Activated CD8-positive, alpha-beta T cell treated with anti-CD3 and anti-CD28 coated beads, Interleukin-2, amount 10 ng/mL, durations not matched to agents 7 days and 5 days (primary cell): ENCODE measurements at places on chromosomes 7 and 10.

DNA sequence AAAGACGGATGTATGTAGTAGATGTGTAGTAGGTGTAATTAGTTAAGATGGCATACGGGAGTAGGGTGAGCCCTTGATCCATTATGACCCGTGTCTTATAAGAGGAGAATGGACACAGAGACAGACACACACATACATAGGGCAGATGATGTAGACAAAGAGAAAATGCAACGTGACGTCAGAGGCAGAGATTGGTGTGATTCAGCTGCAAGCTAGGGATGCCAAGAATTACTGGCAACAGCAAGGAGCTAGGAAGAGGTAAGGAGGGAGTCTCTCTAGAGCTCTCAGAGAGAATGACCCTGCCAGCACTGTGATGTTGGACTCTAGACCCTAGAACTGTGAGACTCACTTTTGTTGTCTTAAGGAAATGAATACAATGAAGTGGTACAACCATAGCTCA is 247.0 kb upstream of the HABP2 start:
- DNase-seq = no peak

GRCh38 chr7:134477954-134478353 is 19.1 kb upstream of the AKR1B1 start:
- DNase-seq = no peak

- DNase-seq = no peak
These were observed 74.1 kb upstream of the PTPRZ1 start for GRCh38 chr7:121798896-121799295.

DNA sequence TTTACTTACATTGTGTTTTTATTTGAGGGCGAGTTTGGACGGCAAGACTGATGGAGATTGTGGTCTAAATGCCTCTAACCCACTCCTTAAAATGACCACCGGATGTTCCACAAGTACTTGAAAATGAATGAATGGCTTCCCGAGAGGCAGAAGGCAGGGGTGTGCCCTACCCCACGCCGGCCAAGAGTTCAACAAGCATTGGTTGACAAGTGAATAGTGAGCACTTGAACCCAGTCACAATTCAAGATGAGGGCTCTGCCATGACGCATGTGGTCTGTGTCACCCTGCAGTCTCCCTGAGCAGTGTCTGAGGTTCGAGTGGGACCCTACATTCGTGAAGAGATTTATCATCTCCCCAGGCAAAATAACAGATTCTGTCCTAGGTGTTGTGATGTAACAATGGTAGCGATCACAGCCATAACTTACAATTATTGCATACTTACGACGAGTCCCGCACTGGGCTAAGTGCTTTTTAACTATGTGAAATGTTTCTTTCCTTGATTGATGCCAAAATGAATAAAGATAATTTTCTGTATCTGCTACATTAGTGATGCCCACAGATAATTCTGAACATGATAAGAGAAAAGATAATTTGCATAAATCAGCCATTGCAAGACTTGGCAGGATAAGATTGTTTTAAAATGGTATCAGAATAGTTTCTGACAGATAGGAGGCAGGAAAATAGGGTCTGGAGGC is 305.4 kb downstream of the WDR37 start:
- no peak for DNase-seq

GRCh38 chr10:112168733-112169132 is 14.8 kb downstream of the GPAM start:
- DNase-seq = no peak

DNA sequence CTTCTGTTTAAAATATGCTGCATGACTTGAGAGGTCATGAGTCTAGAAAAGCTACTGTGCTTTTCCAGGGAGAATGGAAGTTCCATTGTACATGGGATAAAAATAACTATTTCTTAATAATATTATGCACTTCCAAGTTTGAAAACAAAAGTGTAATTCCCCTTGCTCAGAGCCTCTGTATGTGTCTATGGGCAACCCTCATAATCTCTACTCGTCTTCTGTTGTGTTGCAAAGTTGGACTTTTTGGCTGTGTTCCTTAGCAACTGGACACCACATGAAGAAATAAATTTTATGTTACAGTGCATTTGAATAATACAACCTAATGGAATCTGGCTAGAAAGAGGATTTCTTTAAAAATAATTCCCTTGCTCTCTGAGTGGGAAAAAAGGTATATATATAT is 242.6 kb downstream of the TWIST1 start:
- no peak for DNase-seq

- no peak for DNase-seq
These were observed 89.0 kb downstream of the ST8SIA6 start for GRCh38 chr10:17365402-17365801.

DNA sequence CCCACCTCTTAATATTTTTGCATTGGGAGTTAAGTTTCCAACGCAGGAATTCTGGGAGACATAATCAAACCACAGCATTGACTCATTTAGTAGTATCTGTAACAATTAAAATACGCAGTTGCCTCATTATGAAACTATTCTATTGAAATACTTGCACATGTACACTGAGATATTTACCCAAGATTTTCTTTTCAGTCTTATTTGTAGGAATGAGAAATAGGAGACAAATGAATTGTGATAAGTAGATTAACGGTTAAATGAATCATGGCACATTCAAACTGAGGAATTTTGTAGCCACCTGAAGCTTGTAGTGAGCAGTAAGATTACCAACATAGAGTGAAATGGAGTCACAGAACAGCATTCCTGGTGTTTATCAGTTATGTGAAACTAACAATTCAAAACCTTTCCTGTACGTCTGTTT is 18.1 kb downstream of the RP9 start:
- DNase-seq = no peak

DNA sequence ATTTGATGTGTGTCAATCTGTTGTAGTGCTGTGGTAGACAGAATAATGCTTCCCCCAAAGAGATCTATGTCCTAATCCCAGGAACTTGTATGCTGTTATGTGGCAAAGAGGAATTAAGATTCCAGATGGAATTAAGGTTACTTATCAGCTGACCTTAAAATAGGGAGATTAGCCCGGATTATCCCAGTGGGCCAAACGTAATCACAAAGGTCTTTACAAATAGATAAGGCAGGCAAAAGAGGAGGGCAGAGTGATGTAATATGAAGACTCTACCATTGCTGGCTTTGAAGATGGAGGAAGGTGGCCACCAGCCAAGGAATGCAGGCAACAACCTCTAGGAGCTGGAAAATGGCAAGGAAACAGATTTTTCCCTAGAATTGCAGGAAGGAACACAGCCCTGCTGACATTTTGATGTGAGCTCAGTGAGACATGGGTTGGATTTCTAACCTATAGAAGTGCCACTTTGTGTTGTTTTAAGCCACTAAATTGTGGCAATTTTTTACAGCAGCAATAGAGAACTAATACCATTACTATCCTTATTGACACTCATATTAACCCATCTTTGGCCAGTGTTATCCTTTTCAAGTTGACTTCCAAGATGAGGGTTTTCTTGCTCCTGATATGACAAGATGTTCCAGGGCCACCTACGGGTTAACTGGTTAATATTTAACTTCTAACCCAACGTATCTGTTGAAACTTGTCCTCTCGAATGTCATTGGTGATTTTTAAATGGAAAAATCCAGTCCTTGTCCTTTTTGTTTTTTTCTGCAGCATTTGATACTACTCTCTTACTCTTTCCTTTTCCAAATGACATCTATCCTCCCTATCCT is 29.3 kb downstream of the CYCS start:
- no peak for DNase-seq

DNA sequence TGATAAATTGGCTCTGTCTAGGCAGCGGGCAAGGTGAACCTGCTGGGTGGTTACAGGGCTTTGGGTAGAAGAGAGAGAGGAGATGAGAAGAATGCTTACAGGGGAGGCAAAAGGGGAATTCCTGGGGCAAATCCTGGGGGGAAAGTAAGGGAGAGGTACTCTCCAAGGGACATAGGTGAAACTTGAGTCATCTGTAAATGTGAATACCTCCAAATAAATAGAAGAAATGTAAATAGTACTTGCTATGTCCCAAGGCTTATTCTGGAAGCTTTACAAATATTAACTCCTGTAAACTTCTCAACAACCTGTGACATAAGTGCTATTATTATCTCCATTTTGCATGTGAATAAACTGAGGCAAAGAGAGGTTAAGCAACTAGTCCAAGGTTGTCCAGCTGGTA is 57.7 kb upstream of the CDK13 start:
- no peak for DNase-seq

GRCh38 chr10:30600005-30600404 is 29.5 kb downstream of the LYZL2 start:
- no peak for DNase-seq

DNA sequence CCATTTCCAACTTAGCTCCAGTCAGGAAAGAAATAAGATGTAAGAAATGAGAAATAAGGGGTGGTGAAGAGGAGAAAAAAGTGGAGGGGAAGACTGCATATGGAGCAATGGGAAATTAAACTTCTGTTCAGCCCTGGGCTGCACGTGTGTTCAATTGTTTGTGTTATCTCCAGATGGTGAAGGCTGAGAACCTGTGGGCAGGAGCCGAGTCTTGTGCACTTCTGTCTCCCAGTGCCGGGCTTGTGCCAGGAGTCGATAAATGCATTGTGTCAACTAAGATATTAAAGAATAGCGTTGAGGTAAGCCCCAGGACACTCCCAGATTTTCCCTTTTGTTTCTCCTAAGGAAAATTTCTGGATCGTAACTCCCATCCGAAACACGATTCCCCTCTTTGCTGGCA is 98.2 kb downstream of the PRLHR start:
- no peak for DNase-seq

- no peak for DNase-seq
These were observed 43.1 kb downstream of the MBL2 start for GRCh38 chr10:52729271-52730104.

DNA sequence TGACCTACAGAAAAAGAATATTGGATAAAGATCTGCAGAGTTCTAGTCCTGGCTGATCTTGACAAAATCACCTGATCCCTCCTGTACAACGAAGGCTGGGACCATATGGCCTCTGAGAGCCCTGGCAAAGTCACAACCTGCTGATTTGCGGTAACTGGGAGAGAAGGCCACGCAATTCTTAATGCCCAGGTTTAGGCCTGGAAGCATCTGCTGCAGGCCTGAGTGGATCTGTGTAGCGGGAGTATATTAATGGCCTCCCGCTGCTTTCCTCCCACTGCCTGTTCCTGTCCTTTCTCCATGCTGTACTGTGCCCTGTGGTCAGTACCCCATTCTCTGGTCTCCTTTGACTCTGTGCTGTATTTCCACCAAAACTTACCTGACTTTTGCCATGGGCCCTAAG is 24.2 kb downstream of the AKR1B1 start:
- no peak for DNase-seq

DNA sequence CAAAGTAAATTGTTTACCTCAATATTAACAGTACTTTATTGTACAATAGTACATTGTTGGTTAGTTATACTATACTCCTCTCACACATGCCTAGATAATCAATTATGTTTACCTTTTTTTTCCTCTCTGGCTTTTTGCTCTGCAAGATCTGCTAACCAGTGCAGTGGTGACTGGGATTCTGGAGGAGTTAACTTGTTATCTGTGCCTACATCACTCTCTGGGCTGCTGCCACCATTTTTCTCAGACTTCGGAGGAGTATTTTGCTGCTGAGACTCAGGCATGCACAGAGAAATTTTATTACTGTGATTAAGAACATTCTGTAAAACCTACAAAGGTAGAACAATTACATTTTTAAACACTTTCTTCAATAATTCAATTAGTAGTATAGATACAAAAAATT is 59.7 kb downstream of the NRBF2 start:
- no peak for DNase-seq

GRCh38 chr10:94858005-94858404 is 80.5 kb upstream of the CYP2C9 start:
- no peak for DNase-seq

GRCh38 chr10:61623161-61623560 is 39.6 kb upstream of the CABCOCO1 start:
- DNase-seq = no peak

DNA sequence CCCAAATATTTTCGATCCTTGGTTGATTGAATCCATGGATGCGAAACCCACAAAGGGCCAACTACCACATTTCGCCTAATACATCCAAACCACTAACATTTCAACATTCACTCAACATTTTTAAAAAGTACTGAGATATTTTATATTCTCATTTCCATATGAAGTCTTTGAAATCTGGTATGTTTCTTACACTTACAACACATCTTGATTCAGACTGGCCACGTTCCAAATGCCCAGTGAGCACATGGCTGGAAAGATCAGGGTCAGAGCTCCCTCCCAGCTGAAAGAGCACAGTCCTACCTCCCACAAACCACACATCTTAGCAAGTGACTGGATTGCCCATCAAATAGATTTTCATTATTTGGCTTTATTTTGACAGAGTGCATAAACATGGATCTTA is 18.9 kb downstream of the NCAPG2 start:
- DNase-seq = no peak

- DNase-seq = no peak
These were observed 156.5 kb downstream of the ZEB1 start for GRCh38 chr10:31475519-31475918.

- no peak for DNase-seq
These were observed 164.5 kb downstream of the DGKB start for GRCh38 chr7:14738086-14738485.

GRCh38 chr7:37817591-37817960 is 30.8 kb upstream of the NME8 start:
- DNase-seq = no peak

DNA sequence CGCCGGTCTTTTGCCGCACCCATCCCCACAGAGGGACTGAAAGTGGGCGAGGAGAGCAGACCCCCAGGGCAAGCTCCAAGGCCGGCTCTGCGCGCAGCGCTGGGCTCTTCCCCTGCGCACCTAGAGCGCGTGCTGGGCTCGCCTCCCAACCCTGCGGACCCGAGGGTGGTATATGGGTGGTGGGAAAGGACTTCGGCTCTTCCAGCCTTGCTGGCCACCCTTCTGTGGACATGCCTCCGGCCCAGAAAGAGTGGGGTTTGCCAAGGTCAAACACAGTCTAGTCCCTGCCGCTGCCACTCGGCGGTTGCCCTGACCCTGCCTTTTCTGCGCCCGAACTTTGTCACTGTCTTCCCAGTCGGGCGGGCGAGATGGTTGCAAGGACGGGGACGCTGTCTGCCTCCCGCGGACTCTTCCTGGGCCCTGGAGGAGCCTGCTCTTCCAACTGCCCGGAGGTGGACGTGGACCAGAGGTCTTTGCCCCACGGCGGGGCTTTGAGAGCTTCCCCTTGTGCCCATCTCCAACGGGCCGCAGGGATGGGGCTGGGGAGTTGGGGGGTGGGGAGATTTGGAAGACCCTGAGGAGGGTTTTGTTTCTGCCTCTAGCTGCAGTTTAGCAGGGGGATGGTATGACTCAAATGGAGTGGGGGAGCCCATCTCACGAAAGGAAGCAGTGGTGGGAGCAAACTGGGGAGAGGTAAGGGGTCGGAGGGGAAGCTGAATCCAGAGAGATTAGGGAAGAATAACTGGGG is 1.5 kb downstream of the ADCY1 start:
- no peak for DNase-seq

DNA sequence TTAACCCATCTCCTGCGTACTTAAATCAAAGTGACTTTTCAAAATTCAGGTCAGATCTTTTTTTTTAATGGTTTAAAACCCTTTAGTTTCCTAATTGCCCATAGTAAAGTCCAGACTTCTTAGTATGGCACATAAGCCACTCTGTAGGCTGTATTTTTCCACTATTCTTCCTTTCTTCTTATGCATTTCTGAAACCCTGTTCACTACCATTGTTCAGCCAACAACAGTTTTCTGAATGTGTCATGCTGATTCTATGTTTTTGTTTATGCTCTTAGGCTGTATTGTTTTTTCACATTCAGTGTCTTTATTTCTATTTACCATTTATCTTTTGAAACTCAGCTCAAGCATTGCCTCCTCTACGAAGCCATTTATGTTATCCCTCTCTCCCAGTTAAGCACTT is 26.7 kb downstream of the CCSER2 start:
- no peak for DNase-seq
